ENCODE measurements at places on chromosomes 13 and 19.

- no peak for DNase-seq
Measured at GRCh38 chr19:45068041-45068440, 8.2 kb downstream of the ZNF296 start.

- DNase-seq = no peak
Measured at GRCh38 chr19:54653181-54653809, 9.5 kb upstream of the LILRB4 start.

GRCh38 chr19:29660835-29661234, 4.4 kb upstream of the PLEKHF1 start:
- no peak for DNase-seq

GRCh38 chr13:109728791-109729731, 57.3 kb downstream of the IRS2 start:
- peak; percentile 59 for DNase-seq

DNA sequence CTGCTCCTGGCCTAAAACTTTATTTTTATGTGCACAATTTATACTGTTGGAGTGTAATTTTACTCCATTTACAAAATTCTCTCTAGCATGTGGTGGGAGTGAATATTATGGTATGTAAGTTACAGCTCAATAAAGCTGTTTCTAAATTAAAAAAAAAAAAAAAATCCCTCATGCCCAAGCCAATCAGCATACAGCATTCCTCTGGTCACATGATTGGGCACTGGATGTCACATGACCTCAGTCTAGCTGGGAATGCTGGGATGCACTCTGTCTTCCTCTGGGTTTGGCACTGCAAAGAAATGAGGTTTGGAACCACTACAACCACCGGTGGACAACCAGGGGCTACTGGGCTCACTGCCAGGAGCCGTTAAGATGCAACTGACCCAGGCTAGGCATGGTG, 67.6 kb downstream of the ZNF557 start:
- no peak for DNase-seq

GRCh38 chr13:90533866-90534265, 813.6 kb upstream of the MIR17HG start:
- no peak for DNase-seq

DNA sequence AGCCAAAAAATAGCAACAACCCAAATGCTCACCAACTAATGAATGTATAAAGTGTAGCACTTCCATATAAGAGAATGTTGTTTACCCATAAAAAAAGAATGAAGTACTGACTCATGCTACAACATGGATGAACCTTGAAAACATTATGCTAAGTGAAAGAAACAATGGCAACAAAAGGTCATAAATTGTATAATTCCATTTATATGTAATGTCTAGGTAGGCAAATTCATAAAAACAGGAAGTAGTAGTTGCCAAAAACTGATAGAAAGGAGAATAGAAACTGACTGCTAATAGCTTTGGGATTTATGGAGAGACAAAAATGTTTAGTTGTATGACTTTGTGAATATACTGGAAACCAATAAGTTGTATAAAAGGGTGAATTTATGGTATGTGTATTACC, 21.6 kb downstream of the MYCBP2 start:
- no peak for DNase-seq

- DNase-seq = no peak
Measured at GRCh38 chr19:2243274-2244124, 5.6 kb upstream of the AMH start.

- no peak for DNase-seq
Measured at GRCh38 chr13:45446181-45446580, 18.6 kb upstream of the COG3 start.

DNA sequence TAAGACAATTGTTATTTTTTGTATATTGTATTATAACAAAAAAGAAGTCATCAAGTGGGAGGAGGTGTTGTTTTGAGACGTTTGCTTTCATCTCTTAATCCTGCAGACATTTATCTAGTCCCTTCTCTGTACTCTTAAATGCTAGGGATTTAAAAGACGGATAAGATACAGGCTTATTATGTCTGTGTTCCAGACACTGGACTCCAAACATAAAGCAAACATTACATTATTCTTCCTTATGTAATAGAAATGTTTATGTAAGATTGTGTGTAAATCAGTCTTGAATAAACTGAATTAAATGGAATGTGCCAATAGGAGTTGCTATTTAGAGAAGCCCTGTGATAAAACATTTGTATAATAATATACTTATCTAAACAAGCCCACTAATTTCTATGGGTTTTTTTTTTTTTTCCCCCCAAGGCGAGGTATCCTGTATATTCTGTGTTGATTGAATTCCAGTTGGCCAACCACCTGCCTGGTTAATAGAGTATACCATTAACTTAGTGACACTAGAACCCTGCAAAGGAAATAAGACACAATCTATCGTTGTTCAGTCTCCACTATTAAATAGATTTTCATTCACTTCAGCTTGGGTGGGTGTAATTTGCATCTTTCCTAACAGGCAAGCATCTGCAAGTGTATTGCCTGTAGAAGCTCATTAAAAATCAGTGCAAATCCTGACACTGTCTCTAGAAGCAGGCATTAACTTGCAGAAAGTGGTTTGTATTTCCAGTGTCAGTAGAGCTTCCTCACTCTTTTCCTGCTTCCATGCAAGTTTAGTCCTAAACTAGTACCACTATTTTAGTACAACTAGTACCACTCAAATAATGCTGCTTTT, 69.0 kb downstream of the LRCH1 start:
- DNase-seq = no peak

Data from right kidney (tissue), 9 donors.